ENCODE measurements at places on chromosomes 3 and 15.

GRCh38 chr15:80957976-80958375, 31.6 kb downstream of the MESD start:
- peak; percentile 55 for DNase-seq

GRCh38 chr3:168714609-168715240, 619.0 kb upstream of the GOLIM4 start:
- DNase-seq, result no peak

DNA sequence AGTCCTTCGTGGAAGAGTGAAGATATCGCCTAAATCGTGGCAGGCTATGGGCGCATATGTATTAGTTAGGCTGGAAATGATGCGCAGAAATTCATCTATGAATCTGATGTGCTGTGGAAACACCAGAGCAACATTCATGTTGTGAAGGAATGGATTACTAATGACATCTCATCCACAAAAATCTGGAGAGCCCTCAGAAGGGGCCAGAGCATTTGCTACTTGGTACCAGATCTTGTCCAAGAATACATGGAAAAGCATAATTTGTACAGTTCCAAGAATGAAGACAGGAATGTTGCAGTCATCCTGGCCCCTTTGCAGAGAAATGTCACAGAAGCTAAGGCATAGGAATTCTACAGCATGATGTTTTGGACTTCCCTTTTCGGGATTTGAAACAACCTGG, 38.4 kb upstream of the FOXB1 start:
- DNase-seq, result no peak

GRCh38 chr3:98784666-98785600, 21.8 kb downstream of the ST3GAL6 start:
- DNase-seq, result peak; percentile 32

DNA sequence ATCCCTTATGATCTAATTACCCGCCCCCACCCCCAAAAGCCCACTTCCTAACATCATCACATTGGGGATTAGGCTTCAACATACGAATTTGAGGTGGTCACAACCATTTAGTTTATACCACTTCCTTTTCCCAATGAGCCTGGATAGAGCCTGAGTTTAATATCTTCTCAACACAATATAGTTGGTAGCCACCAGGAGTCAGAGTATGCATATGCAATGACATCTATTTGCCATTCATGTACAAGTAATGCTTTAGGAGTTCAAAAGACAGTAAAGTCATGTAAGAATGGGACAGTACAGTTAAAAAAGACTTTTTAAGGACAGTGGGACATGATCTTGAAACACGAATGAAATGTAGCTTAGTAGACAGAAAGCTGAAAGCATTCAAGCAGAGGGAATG, 172.4 kb downstream of the DCLK3 start:
- DNase-seq, result no peak

- no peak for DNase-seq
Observed at GRCh38 chr3:8557298-8557697, 55.7 kb downstream of the LMCD1 start.
